ENCODE measurements at places on chromosomes 5 and 9. TPM values are rescaled to one million over a fixed set of nuclear protein-coding genes. Genes with fewer than 3 reads are reported as not detected.

CCL28 gene
- total RNA-seq = 1.8 TPM

GCNT4 gene
- total RNA-seq = 0.44 TPM

KCNT1 gene
- total RNA-seq = not detected

FRMD3 gene
- 18.2 TPM for total RNA-seq

GARIN3 gene
- not detected for total RNA-seq

PCDHGA3 gene
- total RNA-seq = 0.49 TPM

All from mammary microvascular endothelial cell (primary cell).